Ovary (tissue), 10 donors: ENCODE measurements at places on chromosomes 2 and 18. TPM values are rescaled to one million over a fixed set of nuclear protein-coding genes. Genes with fewer than 3 reads are reported as not detected.

The RNU2-63P gene
- not detected for total RNA-seq

The RBKS gene
- 32.9 TPM for total RNA-seq

The CTAGE1 gene
- not detected for total RNA-seq

The TMEM178A gene
- total RNA-seq, result 2.6 TPM

The IGFBP5 gene
- 3,214 TPM for total RNA-seq

The CAPN14 gene
- 0.12 TPM for total RNA-seq

The TNP1 gene
- not detected for total RNA-seq

The MAP3K20 gene
- total RNA-seq, result 40.1 TPM

The ANKRD30B gene
- not detected for total RNA-seq

The SIX3 gene
- total RNA-seq, result not detected

The CCDC85A gene
- total RNA-seq, result 0.60 TPM

DNA sequence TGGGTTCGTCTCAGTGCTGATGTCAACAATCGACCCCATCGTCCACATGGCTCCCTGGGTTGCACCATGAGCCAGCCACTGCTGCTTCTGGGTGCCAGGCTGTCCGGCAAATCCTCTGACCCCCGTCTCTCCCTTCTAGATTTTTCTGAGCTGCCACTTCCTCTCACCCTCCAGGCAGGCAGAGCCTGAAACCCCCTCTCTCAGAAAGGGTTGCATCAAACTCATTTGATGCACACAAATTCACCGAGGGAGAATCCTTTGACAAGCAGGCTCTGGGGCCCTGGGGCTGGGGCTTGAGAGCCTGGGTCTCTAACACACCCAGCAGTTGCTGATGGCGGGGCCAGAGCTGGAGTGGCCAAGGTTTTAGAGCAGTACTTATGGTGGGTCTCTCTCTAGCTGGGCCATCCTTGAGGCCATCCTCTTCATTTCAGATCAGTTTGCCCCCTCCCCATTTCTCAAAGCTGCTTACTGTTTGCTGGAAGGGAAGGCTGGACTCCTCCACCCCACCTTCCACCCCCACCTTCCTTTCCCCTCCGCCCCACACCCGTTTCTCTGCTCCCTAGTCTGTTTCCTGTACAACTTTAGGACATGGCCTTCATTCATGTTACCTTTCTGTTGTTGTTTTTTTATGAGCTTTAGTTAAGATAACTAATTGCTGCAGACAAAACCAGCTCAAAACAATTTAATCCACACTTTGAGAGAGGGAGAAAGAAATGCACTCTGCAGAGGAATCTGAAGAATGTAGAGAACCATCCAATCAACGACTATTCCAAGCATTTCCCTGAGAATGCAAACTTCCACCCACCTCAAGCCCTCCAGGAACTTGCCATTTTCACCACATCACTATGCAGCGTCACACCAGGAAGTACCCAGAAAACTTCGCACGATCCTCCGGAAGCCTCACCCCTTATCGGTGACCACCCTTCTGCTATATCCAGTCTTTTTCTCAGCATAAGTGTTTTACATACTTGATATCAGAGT lies 69.5 kb downstream of the ARL4C start:
- DNase-seq, result no peak

DNA sequence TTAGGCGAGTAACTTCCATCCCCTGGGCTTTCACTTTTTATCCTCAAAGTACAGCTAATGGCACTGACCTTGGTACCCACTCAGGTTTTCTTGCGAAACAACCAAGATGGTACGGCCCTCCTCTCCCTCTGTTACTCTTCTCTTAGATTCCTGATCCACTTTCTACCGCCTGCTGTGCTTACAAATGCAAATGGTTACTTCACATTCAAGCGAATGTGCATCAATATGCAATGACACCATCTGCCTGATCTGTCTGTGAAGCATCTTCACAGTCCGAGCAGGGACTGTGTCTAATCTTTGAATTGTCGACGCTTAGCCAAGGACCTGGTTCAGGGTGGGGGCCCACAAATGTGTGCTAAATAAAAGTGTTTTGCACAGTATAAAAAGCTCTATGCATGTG lies 112.2 kb downstream of the TRIB2 start:
- no peak for DNase-seq

DNA sequence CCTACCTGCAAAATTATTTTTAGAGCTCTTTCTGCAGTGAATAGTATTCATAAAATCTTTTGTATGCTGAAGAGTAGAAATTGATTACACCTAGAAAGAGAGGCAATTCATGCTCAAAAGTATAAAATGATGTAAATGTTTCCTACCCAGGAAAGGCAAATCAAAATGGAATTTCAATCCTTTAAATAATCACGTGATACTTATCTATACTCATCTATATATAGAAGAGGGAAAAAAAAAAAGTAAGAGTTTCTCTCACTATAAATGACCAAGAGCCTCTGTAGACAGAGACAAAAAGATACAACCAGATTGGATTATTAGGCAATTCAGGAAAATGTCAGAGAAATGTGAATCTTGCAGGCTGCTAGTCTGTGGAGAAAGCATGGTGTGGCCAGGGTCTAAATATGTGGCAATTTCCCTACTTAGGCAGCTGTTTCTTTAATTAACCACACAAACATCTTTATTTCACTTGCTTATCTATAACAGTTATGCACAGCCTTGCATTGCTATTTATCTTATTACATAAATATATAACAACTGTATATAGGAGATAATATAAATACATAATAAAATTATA lies 39.5 kb downstream of the METTL8 start:
- DNase-seq, result no peak

DNA sequence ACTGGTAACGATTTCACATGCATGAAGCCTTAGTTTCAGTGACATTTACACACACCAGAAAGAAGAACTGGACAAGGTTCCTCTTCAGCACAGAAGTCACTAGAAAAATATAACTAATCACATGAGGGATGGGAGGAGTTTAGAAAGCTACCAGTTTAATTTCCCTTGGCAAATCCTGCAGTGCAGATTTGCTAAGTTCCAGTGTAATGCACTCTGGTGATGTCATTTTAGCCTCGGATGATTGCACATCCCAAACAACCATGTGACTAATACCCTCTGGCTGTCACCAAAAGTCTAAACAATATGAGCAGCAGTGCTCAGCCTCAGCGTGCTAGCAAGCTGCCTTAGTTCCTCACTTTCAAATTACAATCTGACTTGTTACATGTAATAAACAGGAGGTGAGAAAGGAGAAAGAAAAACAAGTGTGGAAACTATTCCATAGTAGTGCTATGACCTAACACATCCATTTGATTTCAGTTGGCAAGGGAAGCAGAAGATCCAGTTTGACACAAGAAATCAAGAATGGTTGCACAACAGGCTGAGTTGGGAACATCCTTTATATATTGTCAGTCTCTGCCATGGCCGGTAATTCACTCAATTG lies 35.3 kb upstream of the PPP1CB start:
- peak; percentile 31 for DNase-seq

DNA sequence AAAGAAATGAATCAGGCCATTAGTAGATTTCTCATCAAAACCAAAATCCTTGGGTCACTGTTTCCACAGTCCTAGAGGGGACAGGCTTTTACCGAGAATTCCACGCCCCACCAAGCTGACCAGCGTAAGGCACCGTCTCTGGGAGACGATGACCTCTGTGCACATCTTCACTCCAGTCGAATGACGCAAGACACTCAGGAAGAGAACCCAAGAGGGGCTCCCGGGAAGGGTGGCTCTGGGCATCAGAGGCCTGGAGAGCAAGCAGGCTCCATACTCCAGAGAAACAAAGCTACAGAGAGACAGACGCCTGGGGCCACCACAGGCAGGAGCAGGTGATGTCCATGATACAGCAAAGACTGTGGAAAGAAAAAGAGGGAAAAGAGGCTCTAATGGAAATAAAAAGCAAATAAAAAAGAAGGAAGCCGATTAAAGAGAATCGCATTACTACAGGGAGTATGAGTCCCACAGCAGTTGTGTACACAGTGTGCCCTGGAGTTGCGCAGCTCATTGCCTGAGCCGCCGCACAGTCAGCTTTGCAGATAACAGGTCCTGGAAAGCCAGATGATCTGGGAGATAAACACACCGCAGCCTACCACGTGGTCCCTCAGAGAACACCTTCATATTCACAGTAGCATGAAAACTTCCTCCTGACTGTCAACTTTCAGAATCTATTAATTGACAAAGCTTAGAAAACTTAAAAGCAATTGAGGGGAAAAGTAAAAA lies 572.7 kb upstream of the SALL3 start:
- DNase-seq, result no peak

DNA sequence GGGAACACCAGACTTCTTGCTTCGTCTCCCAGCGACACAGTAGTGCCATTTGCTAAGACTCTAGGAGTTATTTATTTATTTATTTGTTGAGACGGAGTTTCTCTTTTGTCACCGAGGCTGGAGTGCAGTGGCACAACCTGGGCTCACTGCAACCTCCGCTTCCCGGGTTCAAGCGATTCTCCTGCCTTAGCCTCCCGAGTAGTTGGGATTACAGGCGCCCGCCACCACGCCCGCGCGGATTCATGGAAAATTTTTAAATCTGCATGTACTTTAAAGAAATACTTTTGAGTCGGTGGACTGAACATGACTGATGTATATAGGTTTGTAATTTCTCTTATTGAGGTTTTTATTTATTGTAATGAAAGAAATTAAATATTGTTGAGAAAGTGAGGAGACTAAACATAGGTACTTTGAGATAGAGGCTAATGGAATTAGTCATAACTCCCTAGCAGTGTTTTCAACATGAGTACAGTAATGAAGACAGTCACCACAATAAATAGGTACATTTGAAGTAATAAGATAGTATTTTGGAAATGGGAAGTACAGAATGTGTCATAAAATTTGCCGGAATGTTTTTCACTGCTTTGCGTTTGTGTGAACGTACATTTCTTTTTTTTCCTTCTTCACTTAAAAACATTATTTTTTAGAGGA lies 983 bp downstream of the MTX2 start:
- DNase-seq, result no peak

DNA sequence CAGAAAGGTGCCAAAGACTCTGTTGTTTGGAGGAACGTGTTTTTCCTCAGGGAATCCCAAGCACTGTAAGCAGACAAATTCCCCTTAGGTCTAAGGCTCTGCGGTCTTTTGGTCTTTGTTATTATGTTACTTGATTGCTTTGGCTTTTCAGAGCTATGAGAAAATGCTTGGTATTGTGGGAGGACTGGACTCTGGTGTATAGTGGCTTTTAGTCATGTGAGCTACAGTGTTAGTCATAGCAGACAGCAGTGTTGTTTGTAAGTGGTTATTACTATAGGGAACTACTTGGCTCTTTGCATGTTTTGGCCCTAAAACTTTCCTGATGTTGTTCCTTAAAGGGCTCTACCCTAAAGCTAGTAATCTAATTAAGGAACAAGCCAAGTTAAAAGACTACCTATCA lies 956.2 kb upstream of the LRATD1 start:
- DNase-seq, result no peak

- no peak for DNase-seq
Observed at GRCh38 chr2:229910832-229911412, 10.9 kb downstream of the TRIP12 start.

- DNase-seq, result peak; percentile 70
Observed at GRCh38 chr2:217899231-217900009, 103.4 kb downstream of the TNS1 start.

GRCh38 chr2:88227446-88227845 lies 57.3 kb downstream of the THNSL2 start:
- no peak for DNase-seq

DNA sequence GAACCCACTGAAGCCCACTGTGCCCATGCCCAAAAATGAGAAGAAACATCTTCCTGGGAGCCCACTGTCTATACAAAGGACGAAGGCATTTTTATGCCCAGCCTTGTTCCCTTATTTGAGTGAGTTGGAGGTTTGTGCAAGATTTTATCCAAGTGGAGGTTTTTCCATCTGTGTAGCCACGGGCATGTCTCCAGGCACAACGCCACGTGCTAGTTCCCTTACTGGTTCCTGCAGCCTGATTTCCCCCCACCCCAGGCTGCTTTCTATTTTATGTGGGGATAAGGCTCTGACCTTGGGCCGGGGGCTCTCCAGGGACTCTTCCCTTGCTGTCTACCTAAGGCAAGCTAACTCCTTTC lies 22.2 kb upstream of the TXNL4A start:
- no peak for DNase-seq

GRCh38 chr2:174300114-174300513 lies 34.6 kb upstream of the SP9 start:
- DNase-seq, result no peak

- DNase-seq, result no peak
Observed at GRCh38 chr18:67463829-67464228, 52.7 kb downstream of the DSEL start.

DNA sequence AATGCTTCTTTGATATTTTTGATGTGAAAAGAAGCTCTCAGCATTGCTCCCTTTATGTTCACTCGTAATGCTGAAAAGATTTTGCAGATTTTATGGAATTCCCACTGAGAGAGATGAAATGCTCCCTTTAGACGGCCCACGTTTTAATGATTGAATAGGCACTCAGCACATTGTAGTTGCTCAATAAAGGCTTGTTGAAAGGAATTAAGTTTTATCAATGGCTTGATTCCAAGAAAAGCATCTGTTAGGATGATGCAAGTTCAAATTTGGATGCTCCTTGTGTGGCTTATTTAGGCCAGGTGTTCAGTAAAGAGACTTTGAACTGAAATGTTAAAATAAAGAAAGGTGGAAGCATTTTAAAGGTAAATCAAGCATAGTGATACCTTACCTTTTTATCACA lies 725.1 kb downstream of the EPHA4 start:
- DNase-seq, result no peak

- DNase-seq, result no peak
Observed at GRCh38 chr2:66682476-66682875, 247.6 kb downstream of the MEIS1 start.

GRCh38 chr2:176076796-176077195 lies 7.0 kb downstream of the EVX2 start:
- DNase-seq, result no peak

GRCh38 chr2:138321458-138321857 lies 180.1 kb upstream of the SPOPL start:
- no peak for DNase-seq

DNA sequence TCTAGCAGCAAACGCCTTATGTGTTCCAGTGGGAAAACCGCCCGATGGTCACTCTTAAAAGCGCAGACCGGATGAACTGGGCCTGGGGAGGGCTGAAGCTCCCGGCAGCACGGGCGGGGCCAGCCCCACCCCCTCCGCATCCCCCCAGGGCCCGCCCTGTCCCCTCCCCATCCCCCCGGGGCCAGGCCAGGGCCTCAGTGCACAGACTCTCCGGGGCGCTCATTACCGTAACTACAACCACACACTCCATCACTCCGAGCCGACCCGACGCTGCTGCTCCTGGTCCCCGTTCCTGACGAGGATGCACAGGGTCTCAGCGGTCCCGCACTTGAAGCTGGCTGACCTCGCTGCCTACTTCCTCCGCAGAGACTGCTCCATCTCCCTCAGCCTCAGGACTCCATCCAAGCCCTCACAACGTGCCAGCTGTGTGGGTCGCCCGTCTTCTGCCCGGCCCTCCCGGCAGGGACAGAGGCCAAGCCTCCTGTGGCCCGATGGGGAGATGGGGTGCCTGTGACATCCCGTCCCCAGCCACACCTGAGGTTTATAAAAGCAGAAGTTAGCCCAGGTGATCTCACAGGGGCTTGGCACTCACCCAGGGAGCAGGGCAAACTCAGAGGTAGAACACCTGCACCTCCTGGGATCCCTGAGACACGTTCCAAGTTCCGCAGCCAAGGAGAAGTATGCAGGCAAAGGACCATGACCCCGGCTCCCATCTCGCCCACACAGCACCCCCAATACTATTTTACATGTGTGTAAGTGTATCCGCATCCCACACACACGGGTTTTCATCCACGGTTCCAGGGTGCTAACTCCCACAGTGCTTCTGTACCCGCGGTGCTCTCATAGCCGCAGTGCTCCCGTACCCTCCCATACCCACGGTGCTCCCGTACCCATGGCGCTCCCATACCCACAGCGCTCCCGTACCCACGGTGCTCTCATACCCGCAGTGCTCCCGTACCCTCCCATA lies 36.0 kb downstream of the SLC66A2 start:
- DNase-seq, result peak; percentile 28

GRCh38 chr2:96869281-96869821 lies 529 bp downstream of the SEMA4C start:
- DNase-seq, result peak; percentile 91
